ENCODE measurements at places on chromosomes 1 and 21.

DNA sequence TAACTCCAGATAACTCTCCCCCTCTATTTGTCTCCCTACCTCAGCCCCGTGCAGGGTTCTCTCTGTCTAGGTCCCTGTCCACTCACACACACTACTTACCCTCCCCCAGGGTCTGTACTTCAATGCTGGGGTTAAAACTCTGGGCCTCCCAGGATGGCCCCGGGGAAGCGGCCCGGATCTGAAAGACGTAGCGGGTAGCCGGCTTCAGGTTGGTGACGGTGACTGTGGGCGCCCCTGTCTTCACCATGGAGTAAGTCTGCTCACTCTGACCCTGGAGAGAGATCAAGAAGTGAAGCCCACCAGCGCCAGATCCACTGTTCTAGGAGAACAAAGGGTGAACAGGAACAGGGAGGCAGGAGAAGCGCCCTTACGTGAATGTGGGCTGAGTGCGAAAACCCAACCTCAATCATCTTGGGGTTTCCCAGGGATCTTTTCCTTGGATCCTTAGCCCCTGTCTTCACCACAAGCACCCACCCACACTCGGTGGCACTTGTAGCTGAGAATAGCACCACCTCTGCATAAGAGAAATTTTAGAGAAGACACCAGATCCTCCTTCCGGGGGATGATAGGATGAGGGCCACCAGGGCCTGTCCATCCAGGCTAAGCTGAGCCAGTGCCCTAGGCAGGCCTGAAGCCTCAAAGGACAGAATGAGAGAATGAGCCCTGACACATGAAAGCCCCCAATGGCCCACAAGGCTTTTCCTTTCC lies 33.5 kb downstream of the EPHA10 start:
- DNase-seq: no peak

- DNase-seq: no peak
These were observed 170.5 kb downstream of the TOMM20 start for GRCh38 chr1:234958066-234958705.

- DNase-seq: no peak
These were observed at the start of gene IQCC for GRCh38 chr1:32205401-32206370. Gene IQCC (plus strand): TSS chr1:32205671. CDS start chr1:32205682, 11 bp downstream.

DNA sequence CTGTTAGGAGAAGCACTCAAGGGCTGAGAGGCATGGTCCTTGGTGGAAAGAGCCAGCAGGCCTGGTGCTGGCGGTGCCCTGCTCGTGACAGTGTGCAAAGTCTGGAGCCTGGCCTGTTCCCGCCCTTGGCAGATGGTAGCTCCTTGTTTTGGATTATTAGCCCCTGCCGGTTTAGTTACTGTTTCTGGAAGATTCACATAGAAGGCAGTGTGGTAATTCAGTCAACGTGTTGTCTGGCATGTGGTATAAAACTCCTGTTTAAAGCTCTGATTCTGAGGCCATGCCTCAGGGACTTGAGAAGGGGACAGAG lies 6.8 kb downstream of the PKNOX1 start:
- no peak for DNase-seq

- no peak for DNase-seq
These were observed 49.4 kb downstream of the NFIA start for GRCh38 chr1:61131716-61132115.

- no peak for DNase-seq
These were observed 5.4 kb downstream of the MEAF6 start for GRCh38 chr1:37509181-37509580.

- DNase-seq: no peak
These were observed 41.2 kb upstream of the B3GALNT2 start for GRCh38 chr1:235545292-235545930.

DNA sequence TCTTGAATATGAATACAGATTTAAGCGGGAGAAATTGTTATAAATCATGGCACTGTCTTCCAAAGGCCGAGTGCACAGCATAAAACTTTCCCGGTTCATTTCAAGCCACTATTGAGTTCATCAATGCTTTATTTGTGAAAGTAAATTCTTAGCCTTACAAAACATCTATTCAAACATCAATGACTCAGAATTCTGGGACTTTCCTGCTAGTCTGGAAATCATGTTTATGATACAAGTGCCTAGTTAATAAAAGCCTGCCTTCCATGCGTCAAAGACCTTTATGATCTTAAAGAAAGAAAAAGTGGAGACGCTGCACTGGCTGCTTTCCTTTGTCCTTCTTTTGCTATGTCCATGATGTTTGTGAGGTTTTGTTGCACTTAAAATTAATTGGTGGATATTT lies 137.7 kb downstream of the SETD4 start:
- DNase-seq: no peak

- DNase-seq: no peak
These were observed 15.4 kb downstream of the MOV10 start for GRCh38 chr1:112689842-112690237.

DNA sequence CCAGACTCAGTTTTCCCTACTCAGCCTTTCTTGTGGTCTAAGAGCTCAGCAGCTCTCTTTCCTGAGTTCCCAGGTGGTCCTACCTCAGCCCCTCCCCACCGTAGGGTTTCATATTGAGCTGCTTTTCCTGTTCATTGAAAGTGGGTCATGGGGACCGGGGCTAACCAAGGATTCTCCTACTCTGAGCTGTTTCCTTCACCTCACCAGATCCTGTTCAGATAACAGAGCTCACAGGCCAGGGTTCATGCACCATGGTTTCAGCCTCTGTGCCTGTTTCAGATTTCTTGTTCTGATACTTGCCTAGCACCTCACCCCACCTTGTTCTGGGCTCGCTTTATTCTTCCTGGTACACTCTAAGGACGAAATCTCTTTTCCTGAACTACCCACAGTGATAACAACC lies 8.5 kb downstream of the UBQLN4 start:
- no peak for DNase-seq

DNA sequence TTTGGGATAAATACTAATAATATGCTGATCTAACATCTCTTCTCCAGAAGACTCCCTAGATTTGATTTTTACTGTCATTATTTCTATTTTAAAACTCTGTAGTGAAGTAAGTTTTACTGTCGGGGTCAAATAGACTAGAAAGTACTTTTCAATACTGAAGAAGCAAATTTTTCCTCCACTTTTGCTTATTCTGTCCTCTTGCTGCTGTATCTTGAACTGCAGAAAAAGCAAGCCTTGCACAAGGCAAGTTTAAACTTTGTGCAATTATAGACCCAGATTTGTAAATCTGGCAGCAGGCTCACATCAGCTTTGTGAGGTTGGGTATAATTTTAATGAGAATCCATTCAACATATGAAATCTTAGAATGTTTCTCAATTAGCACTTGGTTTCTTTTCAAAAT lies 151.1 kb upstream of the ETS2 start:
- DNase-seq: no peak

DNA sequence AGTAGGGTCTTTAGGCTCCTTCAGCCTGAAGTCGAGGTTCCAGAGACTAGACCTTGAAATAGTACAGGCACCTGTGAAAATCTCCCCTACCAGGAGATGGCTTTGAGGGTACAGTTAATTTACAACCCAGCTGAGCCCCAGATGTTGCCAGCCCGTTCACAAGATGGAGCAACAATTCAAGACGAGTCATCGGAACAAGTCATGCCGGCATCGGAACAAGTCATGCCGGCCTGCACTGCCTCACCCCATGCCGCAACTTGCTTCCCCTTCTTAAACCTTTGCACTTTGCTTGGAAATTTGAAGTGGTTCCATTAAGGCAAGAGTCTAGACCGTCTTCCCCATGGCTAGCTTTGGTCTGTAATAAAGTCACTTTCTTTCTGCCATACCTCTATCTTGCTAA lies 16.0 kb downstream of the HHAT start:
- no peak for DNase-seq

GRCh38 chr1:52413410-52413989 lies 9.1 kb downstream of the PRPF38A start:
- no peak for DNase-seq

- no peak for DNase-seq
These were observed 10.8 kb downstream of the SPTA1 start for GRCh38 chr1:158675563-158676323.

Data from SK-N-MC (cell line).